ENCODE measurements at places on chromosomes 4 and X.

- no peak for DNase-seq
Observed at GRCh38 chr4:60223208-60223923, 976.8 kb upstream of the ADGRL3 start.

- DNase-seq, result no peak
Observed at GRCh38 chrX:154542723-154543424, 3.8 kb downstream of the G6PD start.

DNA sequence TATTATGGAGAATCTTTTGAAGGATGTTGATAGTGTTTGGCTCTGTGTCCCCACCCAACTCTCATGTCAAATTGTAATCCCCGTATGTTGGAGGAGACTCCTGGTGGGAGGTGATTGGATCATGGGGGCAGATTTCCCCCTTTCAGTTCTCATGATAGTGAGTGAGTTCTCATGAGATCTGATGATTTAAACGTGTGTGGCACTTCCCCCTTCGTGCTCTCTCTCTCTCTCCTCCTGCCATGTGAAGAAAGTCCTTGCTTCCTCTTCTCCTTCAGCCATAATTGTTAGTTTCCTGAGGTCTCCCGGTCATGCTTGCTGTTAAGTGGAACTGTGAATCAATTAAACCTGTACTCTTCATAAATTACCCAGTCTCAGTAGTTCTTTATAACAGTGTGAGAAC, 166.1 kb upstream of the NUDT6 start:
- no peak for DNase-seq

DNA sequence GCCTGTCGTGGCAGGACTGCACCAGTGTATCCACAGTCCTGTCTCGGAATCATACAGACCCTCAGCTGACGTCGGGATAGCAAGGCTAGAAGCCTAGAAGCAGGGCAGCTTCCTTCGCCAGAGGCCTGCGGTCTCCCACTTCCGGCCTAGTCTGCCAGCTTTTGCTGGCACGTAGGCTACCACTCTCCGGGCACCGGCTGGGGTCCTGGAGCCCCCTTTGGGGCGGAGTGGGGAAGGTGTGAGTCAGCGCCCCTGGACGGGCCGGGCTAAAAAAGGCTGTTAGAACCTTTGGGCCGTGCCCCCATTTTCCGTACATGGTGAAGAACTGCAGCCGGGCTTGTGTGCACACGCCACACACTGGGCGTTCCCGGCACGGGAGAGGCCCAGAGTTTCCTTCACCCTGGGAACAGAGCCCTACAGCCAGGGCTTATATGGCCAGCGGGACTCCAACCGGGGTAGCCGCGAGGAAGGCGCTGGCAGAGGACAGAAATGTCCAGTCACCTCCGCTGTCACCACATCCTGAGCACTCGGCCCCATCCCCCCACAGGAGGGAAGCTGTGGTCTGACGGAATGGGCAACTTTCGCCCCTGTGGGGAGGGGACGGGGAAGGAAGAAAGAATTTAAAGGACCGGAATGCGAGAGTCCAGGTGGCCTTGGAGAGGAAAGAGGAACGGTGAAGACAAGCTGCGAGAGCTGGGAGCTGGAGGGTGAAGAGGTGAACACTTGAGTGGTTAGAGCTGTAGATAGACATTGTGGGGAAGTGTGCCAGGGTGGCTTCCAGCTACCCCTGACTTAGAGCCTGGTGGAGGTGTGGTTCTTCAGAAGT, 4.6 kb downstream of the MAGIX start:
- DNase-seq, result peak; percentile 95

GRCh38 chr4:9703391-9703790, 78.0 kb upstream of the DRD5 start:
- DNase-seq, result peak; percentile 85

DNA sequence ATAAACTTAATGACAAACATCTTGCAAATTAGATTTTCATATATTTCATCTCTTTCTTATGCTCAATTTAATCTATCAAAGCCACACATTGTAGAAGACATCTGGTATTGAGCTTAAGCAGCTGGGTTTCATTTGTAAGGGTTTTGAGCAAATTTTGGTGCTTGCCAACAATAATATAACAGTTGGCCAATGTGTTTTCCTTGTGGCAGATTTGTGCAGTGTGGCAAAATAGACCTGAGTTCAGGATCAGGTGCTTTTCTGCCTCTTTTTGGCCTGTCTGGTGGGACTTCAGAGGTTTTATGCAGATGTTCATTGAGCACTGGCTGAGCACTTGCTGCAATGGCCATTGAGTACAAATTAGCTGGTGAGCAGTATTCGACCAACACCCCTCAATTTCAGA, 301.9 kb downstream of the BMPR1B start:
- no peak for DNase-seq

DNA sequence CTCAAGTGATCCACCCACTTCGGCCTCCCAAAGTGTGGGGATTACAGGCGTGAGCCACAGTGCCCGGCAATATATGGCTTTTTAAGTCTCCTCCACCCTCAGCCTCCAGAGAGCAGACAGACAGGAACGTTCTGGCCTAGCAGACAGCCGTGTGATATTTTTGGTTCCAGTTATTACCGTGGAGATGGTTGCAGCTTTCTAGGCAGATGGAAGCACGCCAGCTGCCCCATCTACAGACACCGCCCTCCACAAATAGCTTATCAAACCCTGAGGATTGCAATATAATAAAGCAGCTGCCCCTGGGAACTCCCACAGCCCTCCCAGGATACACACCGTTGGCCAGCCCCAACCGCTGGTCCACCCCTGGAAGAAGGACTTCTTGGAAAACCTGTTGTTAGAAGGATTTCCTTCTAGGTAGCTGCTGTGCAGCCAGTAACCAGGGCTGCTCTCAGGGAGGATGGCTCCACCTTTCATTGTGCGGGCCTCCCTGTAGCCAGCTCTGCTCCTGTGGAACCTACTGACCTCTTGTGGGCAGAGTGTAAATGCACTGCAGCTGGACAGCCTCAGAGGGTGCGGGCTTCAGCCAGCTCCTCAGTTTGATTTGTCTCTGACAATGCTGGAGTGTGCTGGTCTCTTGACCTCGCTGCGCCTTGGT, 44.0 kb downstream of the SLC25A5 start:
- DNase-seq, result no peak

DNA sequence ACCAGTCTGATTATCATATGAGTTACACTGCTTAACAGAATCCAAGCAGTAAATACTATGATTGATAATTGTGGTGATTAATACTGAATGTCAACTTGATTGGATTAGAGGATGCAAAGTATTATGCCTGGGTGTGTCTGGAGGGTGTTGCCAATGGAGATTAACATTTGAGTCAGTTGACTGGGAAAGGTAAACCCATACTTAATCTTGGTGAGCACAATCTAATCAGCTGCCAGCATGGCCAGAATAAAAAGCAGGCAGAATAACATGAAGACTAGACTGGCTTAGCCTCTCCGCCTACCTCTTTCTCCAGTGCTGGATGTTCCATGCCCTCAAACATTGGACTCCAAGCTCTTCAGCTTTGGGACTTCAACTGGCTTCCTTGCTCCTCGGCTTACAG, 961.3 kb downstream of the ADGRL3 start:
- DNase-seq, result no peak

DNA sequence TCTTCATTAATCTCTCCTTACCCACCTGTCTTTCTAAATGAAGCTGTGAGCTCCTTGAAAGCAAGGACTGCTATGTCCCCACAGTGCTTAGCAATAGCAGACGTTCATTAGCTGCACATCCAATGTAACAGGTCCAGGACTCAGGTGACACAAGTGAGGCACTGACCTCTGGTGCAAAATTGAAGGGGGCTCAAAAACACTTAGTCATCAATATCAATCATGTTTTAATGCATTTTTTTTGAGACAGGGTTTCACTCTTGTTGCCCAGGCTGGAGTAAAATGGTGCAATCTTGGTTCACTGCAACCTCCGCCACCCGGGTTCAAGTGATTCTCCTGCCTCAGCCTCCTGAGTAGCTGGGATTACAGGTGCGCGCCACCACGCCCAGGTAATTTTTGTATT, 56.1 kb upstream of the ADGRG2 start:
- DNase-seq, result no peak

- DNase-seq, result no peak
Observed at GRCh38 chr4:19437008-19437407, 814.7 kb upstream of the SLIT2 start.

GRCh38 chr4:4663028-4663427, 121.2 kb upstream of the STX18 start:
- DNase-seq, result no peak

GRCh38 chrX:132916349-132916748, 42.1 kb downstream of the HS6ST2 start:
- DNase-seq, result no peak

DNA sequence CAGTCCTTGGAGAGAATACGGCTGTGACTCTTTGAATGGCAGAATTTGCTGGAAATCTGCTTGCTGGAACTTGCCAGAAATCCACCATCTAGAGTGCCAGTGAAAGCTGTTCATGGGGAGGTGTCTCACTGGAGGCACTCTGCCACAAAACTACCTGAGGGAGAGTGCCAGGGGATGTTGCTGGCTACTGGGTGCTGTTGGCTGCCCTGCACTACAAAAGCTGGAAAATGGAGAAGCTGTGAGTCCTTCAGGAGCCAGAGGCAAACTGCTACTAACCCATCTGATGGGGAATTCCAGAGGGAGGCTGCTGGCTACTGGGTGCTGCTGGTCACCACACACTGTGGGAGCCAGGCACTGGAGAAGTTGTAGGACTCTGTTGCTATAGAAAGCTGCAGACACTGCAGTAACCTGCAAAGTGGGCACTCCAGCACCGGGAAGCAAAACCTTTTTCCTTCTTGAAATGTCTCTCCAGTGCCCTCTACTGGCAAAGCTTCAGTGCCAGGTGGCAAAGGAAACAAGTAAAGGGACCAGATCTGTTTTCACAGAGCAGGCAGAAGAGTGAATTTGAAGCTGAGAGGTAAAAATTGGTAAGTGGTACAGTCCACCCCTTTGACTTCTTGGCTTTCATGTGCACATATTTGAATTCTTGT, 47.8 kb upstream of the HSD17B10 start:
- no peak for DNase-seq

DNA sequence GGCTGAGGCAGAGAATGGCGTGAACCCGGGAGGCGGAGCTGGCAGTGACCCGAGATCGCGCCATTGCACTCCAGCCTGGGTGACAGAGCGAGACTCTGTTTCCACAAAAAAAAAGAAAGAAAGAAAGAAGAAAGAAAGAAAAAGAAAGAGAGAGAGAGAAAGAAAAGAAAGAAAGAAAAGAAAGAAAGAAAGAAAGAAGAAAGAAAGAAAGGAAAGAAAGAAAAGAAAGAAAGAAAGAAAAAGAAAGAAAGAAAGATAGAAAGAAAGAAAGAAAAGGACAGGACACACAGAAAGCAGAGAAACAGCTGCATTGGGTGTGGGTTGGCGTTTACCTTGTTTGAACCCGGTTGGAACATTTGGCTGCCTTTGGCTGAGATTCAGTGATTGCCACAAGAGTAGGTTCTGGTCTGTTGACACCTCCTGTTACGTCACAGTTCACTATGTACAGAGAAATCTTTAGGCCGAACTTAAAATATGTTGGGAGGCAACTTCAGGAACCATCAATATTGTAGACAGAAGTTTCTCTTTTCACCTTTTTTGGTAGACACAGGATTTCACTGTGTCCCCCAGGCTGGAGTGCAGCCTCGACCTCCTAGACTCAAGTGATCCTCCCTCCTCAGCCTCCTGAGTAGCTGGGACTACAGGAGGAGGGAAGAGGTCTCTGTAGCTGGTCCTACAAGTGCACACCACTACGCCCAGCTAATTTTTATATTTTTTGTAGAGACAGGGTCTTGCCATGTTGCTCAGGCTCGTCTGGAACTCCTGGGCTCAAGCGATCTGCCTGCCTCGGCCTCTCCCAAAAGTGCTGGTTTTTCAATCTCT, 16.3 kb upstream of the PLCXD1 start:
- peak; percentile 44 for DNase-seq

Data from posterior vena cava (tissue), 2 donors.